ENCODE measurements at places on chromosomes 6 and 20.

DNA sequence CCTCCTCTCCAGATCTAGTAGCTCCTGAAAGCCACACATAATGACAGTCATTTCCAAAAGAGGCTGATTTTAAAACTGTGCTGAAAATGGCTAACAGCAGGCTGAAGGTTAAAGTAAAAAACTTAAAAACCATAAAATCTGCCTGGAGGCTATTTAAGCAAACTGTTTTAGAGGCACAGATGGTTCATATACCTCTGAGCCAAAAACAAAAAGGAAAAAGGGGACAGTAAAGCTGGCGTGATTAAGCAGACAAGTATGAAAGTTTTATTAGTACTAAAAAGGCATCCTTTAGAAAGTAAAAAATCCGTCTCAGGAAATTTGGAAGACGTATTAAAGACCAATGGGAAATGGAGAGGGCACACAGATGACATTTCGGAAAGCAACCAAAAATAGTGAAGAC lies 55.8 kb downstream of the SOBP start:
- DNase-seq, result no peak

GRCh38 chr20:32527052-32527446 lies 58.1 kb downstream of the NOL4L start:
- no peak for DNase-seq

- no peak for DNase-seq
Observed at GRCh38 chr6:52233975-52234823, 10.1 kb downstream of the IL17F start.

DNA sequence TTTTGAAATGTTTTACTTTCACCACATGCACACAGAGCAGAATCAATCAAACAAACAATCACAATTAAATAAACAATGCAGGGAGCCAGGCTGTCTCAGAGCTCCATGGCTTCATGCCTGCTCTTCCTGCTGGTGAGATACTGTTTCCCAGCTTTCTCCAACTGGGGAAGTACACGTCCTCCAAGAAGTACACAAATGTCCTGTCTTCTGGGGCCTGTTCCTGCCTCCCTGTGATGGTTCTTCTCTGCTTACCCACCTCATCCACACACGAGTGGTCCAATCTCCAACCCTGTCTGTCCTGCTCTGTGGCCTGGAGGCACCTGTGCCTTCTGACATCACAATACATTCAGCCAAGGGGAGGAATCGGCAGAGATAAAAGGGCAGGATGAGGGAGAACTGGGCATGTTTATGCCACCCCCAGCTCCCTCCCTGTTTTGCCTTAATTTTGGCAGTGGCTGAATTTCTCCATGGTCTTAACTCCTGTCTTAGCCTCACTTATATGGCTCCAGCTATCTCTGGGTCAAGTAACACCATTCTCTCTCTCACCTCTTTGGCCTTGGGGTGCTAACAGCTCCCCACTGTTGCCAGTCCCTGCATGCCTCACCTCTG lies 25.3 kb upstream of the TTPAL start:
- no peak for DNase-seq

DNA sequence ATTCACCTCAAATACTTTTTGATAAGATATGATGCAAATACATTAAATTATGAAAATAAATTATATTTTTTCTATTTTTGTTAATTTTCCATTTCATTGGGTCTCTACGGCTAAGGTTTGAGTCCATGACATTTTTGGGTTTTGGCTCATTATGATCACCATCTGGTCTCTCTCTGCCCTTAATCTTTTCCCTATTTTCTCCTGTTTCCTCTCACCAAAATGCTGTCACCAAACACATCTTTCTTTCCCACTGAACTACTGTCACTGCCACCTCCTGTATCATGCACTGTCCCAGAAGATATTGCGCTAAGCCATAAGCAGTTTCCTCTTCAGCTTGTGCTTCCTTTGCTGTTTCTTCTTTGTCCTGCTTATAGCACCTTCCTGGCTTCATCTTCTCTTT lies 42.0 kb upstream of the OGFRL1 start:
- no peak for DNase-seq

DNA sequence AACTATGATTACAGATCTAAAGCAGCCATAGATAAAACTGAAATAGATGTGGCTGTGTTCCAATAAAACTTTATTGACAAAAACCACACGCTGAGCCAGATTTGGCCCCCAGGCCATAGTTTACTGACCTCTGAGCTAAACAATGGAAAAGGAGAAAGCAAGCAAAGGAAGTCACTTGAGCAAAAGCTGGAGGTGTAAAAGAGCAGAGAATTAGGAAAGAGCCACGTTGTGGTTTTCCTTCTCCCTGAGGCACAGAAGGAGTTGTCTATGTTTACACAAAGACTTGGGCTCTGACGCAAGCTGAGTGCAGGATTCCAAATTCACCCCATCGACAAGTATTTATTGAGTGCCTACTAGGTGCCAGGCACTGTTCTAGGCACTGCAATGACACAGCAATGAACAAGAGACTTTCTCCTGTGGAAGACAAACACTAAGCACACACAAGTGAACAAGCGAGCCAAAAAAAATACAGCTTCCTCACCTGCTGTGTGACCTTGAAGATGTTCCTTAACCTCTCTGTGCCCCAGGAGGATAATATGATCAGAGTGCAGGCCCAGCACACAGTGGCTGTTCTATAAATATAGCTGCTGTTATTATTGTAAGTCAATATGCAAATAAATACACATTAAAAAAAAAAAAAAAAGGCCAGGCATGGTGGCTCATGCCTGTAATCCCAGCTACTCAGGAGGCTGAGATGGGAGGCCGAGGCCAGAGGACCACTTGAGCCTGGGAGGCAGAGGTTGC lies 75.4 kb upstream of the PTPN1 start:
- no peak for DNase-seq

GRCh38 chr6:126268092-126268491 lies 71.8 kb upstream of the CENPW start:
- no peak for DNase-seq

- DNase-seq, result no peak
Observed at GRCh38 chr20:32496811-32497533, 88.2 kb downstream of the NOL4L start.

- no peak for DNase-seq
Observed at GRCh38 chr6:32105433-32105832, 3.7 kb downstream of the TNXB start.

DNA sequence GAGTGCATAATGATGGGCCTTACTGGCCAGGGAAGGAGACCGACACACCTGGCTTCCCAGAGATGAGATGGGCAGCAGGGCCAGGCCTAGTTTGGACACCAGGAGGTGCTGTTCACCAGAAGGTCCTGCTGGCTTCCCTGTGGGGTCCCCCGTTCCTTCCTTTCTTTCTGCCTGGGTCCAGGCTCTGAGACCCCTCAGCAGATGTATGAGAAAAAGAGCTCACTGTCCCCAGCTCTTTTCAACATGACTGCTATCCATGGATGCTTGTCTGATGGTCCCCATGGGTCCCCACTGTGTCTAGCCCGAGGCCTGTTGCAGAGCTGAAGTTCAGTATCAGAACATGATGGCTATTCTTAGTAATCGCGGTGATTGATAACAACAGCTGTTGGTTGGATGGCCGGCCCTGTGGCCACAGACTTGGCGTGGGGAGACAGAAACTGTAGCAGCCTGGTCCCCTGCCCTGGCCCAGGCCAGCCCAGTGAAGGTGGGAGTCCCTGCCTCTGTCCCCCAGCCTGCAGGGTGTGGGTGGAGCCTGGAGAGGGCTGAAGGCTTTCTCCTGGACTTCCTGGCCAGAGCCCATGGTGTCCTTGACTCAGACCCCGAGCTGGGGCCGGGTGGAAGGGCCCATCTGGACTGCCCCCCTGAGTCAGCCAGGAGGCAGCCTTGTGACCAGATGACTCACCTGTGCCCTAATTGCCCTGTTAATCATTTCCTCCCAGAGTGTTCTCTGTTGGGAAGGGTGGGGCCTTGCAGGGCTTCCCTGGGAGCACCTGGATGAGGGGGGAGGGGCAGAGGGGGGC lies 9.9 kb upstream of the BAK1 start:
- DNase-seq, result no peak

DNA sequence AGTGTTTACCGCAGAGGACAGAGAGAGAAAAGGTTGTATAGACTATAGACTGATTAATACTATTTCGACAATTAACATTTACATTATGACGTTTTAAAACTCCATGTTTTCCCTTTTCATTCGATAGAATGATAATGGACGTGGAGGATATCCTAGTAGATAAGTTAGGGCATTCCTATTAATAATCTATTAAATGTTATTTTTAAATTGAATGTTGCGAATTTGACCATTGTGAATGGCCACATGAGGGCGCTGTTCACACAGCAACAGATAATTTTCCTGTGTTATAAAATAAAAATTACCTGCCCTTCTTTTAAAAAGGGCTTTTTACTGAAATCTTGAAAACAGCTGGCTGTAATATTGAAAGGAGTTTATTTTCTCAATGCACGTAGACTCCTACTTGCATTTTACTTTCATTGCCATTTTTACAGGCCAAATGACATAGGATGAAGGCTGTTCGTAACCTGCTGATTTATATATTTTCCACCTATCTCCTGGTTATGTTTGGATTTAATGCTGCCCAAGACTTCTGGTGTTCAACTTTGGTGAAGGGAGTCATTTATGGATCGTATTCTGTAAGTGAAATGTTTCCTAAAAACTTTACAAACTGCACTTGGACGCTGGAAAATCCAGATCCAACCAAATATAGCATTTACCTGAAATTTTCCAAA lies 3.3 kb downstream of the ADGRB3 start:
- no peak for DNase-seq

GRCh38 chr6:38349795-38350194 lies 289.9 kb downstream of the BTBD9 start:
- DNase-seq, result no peak

Measured in stimulated activated CD8-positive, alpha-beta memory T cell treated with anti-CD3 and anti-CD28 coated beads, Interleukin-4, amount 100 ng/mL, for 1 hour (primary cell).